Hippocampal formation (tissue), 2 donors: ENCODE measurements at places on chromosomes 1 and 21.

- DNase-seq = no peak
Measured at GRCh38 chr21:25571726-25572121, 35.6 kb downstream of the MRPL39 start.

DNA sequence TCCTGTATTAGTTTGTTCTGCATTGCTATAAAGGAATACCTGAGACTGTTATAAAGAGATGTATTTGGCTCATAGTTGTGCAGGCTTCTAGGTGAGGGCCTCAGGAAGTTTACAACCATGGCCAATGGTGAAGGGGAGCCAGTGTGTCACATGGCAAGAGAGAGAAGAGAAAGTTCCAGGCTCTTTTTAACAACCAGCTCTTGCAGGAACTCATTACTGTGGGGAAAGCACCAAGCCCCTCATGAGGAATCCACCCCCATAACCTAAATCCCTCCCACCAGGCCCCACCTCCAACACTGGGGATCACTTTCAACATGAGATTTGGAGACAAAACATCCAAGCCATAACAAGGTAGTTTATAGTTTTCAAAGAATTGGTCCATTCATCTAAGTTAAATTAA is 5.0 kb upstream of the MEAF6 start:
- no peak for DNase-seq

DNA sequence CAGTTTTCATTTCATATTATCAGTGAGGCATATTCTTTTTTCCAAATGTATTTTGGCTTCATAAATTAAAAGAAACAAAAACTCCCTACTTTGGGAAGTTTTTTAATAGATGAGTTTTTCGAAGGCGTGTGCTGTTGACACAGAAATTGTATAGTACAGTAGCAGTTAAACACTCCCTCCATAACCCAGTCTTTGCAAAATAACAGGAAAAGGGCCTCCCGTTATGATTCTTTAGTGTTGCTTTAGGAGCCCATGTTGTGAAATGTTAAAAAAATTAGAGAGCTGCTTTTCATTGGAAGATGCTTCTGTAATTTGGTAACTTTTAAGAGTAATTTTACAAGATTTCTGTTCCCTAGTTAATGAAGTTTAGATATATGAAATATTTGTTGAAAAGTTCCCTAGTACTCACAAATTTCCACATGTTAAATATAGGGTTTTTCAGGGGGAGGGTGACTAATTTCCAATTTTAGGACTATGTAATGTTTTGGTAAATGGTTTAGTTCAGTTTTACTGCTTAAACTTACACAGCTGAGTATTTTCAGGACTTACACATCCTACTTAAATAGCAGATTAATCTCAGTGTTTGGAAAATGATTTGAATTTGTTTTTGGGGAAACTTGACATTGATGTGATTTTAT is 2.0 kb downstream of the CAMSAP2 start:
- no peak for DNase-seq

DNA sequence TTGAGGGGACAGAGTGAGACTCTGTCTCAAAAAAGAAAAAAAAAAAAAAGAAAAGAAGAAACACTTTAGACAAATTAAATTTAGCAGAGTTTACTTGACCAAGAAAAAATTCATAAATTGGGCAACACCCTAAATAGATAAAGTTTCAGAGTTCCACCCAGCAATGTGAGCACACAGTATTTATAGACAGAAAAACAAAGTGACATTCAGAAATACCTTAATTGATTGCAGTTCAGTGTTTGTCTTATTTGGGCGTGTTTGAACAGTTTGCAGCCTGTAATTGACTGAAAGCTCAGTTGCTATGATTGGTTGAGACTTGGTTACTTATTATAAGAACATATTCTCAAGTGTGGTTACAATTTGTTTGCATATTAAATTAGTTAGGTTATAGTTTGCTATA is 603.5 kb upstream of the NEGR1 start:
- no peak for DNase-seq

GRCh38 chr1:3060127-3060526 is 8.9 kb upstream of the PRDM16 start:
- no peak for DNase-seq

GRCh38 chr1:179015396-179015795 is 10.3 kb upstream of the FAM20B start:
- no peak for DNase-seq

GRCh38 chr21:43266534-43266933 is 97.7 kb downstream of the CRYAA start:
- no peak for DNase-seq

DNA sequence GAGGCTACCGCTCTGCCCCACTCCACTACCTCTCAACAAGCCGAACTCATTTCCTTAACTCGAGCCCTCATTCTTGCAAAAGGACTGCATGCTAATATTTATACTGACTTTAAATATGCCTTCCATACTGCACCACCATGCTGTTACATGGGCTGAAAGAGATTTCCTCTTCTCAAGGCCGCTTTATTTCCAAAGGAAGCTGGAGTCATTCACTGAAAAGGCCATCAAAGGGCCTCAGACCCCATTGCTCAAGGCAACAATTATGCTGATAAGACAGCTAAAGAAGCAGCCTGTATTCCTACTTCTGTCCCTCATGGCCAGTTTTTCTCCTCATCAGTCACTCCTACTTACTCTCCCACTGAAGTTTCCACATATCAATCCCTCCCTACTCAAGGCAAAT is 6.9 kb upstream of the HPDL start:
- DNase-seq = no peak

DNA sequence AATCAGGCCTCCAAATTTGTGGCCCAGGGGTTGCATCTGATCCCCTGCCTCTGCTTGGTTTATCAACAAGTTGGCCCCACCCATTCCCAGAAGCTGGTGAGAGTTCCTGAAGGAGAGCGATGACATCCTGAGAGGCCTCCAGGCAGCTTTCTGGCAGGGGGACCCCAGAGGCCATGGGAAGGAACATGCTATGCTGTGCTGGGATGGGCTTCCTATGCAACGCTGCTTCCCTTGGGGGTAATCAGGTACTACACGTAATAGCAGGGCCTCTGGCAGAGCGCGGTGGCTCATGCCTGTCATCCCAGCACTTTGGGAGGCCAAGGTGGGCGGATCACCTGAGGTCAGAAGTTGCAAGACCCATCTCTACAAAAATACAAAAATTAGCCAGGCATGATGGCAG is 8.4 kb upstream of the MTF1 start:
- DNase-seq = no peak

DNA sequence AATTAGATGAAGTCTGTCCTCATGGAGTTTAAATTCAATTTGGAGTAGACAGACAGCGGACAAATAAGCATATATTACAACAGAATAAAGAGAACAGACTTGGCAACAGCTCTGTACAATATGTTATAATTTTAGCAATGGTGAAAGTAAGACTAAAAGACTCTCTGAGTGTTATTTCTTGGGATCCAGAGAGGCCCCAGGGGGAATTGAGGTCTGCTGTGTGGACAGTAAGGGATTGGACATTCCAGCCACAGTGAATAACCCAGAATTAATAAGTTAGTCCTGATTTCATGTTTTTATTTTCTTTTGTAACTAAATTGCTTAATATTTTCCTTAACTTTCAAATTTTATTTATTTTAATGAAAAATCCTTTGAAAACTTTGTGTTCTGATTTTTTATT is 101.7 kb downstream of the PATJ start:
- DNase-seq = no peak

DNA sequence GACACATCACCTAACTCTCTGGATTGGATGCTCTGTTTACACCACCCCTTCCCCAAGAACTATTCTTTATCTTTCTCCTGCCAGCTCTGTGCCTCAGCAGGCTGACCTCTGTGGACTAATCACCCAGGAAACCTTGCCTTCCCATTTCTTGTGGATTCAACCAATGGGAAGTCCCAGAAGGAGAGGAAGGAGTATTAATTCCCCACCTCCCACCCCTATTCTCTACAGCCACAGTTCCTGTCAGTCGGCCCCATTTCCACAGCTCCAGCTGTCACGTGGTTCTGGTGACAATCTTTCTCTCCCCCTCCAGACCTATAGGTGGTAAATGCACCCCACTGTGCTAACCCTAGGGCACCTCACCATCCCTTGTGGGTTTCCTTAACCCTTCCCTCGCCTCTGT is 46.8 kb upstream of the SSBP3 start:
- no peak for DNase-seq

DNA sequence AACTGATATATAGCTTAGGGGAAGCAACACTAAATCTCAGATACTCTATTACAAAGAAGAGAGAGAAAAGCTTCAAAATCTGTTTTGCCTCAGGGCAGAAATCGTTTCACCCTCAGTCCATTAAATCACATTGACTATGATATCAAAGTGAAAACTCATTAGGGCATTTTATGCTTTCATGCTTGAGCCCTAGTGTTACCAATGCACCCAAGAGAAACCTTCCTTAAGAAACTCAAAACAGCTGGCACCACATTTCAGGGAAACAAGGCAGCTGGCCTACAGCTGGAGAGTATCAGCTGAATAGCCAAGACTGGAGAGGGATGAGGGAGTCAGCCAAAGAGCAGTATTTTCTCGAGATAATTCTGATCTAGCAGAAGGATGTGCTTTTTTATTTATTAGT is 14.9 kb downstream of the COLGALT2 start:
- DNase-seq = peak; percentile 51

- DNase-seq = no peak
Measured at GRCh38 chr1:90154711-90155110, 159.8 kb downstream of the ZNF326 start.

DNA sequence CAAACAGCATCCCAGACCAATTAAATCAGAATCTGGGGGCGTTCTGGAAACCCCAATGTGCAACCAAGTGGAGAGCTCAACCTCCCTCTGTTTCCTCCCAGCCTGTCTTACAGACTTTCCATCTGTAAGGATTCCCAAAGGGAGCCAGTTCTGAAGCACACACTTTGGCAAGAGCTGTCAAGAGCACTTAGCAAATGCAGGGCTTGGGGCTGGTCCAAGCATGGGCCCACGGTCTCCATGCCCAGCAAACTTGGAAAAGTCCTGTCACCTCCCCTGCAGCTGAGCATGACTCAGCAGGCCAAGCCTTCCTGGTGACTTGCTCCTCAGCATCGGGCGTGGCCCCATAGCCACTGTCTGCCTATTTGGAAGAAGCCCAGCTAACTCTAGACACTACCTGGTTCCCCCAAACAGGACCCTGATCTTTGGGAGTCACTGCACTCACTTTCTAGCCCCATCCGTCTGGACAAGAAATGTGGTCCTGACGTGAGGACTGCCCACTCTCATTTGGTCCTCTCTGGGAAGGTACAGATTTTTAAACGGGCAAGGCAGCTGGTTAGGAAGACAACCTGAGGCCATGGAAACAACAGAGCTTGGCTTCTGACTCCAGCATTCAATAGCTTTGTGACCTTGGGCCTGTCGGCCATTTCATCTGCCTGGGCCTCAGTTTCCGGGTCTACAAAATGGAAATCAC is 16.9 kb downstream of the SLC2A1 start:
- DNase-seq = peak; percentile 58

- no peak for DNase-seq
Measured at GRCh38 chr1:116374353-116375147, 1.5 kb downstream of the ATP1A1 start.

- DNase-seq = no peak
Measured at GRCh38 chr1:8127171-8127641, 101.1 kb upstream of the ERRFI1 start.

GRCh38 chr1:150249936-150250335 is 7.6 kb upstream of the CA14 start:
- no peak for DNase-seq

GRCh38 chr1:7703321-7704213 is 67.5 kb upstream of the VAMP3 start:
- DNase-seq = no peak

DNA sequence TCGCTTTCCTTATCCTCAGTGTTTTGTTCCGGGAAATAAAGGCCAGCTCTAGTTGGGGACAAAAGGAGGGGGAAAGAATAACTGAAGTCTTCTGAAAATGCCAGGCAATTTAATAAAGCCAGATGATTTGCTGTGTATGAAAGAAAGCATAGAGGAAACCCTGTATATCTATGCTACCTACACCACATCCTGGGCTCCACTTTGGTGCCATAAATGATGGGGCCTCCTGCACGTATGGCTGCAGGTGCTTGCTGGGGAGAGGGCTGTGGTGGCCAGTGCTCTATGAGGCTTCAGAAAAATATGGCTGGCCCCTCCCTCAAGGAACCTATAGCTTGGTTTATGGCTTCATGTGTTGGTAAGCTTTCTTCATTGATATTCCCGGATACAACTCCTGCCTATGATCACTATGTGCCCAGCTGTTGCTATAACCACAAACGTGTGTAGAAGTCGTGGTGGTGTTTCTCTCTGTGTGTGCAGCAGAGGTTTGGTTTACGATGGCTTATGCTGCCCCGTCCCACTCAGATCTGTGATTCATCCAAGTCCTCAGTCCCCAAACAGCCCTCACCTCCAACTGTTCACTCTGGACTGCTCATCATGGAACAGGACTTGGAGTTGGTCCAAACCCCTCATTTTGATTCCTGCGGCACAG is 59.5 kb downstream of the BACE2 start:
- no peak for DNase-seq

DNA sequence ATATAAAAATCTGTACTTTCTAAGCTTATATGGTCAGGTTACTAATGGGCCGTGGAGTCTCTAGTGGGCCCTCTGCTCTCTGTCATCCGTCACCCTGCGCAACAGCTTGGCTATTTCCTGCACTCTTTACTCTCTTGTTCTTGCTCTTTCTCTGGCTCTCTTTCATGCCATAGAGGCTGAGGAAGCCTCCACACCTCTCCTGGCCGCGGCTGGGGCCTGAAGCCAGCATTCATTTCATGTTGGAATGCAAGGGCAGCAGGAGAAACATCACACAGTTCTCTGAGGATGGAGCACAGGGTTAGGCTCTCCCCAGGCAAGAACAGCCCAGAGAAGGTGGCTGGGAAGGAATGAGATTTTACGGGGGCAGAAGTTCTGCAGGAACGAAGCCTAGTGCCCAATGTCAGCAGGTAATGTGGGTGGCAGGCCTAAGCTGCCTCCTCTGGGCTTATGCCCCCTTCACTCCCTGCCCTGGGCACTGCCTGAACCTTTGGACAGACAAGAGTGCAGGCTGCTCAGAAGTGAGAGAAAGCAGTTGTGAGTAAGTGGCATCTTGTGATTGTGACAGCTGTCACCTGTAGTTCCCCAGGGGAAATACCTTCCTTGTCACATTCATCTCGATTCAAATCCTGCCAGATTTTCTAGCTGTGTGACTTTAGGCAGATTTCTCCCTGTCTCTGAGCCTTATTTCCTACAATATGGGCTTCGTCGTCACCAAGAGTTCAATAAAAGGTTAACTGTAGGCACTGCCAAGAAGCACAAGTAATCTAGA is 3.6 kb upstream of the FHAD1 start:
- DNase-seq = no peak

DNA sequence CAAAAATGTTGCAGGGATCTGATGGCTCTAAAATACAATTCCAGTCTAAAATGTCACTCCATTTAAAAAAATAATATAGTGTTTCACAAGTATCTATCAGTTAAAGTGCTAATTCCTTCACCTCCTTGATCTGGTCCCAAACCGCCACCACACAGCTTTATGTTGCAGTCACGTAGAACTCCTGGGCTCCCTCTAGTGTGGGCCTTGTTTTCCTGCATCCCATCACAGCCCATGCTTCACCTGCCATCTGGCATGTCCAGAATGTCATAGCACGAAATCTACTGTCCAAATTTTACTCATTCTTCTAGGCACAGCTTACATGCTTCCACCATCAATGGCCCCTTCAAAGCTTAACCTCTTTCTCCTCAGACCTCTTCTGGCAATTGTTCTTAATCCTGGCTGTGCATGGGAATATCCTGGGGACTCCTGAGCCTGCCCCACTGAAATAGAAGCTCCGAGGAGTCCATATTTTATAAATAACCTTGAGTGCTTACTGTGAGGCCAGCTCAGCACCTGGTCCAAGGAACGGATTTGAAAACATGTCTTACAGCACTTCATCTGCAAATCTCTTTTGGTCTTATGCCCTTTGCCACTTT is 15.5 kb downstream of the FYB2 start:
- no peak for DNase-seq

GRCh38 chr1:75937034-75937433 is 4.8 kb upstream of the ASB17 start:
- DNase-seq = no peak
